Keratinocyte (primary cell): ENCODE measurements at places on chromosomes 2 and 18.

DNA sequence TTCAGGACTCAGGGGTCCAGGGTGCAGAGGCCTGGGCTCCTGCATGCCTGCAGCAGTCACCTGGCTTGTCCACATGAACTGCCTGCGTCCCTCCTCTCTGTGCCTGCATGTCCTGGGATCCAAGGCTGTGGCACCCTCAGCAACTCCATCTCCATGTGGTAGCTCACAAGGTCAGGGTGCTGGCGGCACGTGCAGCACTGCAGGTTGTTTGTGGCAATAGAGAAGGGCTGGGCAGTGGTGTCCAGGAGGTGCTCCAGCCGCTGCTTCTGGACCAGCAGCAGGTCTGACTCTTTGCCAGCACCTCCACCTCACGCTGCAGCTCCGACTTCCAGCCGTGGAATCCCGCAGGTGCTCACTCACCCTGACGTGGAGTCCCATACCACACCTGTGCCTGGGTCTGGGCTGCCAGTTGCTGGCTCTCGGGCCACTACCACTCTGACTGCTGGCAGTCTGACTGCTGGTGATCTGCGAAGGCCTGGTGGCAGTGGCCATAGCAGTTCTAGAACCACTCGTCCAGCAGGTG is 28.8 kb upstream of the IMP4 start:
- no peak overlapping the region for H3K27ac ChIP-seq
- H3K4me3 ChIP-seq: no peak overlapping the region
- no peaks in the 10 kb centered on the region for H3K4me1 ChIP-seq
- no peak for DNase-seq

- no peaks in the 10 kb centered on the region for H3K36me3 ChIP-seq
- H3K4me1 ChIP-seq: no peaks in the 10 kb centered on the region
- no peak overlapping the region for H3K27ac ChIP-seq
- H3K4me3 ChIP-seq: no peak overlapping the region
- DNase-seq: no peak
Observed at GRCh38 chr2:192314800-192315481, 120.2 kb upstream of the TMEFF2 start.

- H3K27ac ChIP-seq: no peak overlapping the region
- no peaks in the 10 kb centered on the region for H3K36me3 ChIP-seq
- no peaks in the 10 kb centered on the region for H3K4me1 ChIP-seq
- peaks cover 94% of the 10 kb centered on the region for H3K27me3 ChIP-seq
- H3K4me3 ChIP-seq: no peak overlapping the region
Observed at GRCh38 chr2:176124110-176124946, 1.8 kb downstream of the HOXD9 start.

DNA sequence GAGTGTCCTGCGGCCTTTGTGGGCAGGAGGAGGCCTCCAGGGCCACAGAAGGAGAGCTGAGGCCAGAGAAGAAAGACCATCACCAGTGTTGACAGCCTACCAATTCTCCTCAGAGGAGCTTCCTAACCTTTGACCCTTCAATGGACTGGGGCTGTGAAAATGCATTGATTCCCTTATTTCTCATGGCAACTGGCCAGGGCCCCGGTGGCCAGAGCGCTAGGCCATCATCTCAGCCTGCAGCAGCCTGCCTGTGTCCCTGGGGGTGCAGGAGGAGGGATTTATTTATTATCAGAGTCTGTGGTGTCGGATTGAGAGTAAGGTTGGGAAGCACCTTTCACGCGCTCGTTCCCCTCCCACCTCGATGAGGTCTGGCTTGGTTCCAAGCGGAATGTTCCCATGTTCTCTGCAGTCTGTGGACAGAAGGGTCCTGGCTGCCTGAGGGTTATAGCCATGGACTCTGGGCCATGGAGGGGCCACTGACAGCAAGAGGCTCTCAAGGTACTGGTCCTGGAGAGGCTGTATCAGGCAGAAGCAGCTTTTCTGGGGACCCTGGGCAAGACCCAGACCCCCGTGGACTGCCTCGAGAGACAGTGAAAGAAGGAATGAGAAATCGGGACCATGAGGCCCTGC is 53.8 kb downstream of the CYP27C1 start:
- H3K36me3 ChIP-seq: no peaks in the 10 kb centered on the region
- DNase-seq: no peak
- H3K4me1 ChIP-seq: no peaks in the 10 kb centered on the region
- no peak overlapping the region for H3K27ac ChIP-seq

- no peak overlapping the region for H3K27ac ChIP-seq
- no peaks in the 10 kb centered on the region for H3K4me1 ChIP-seq
- no peak overlapping the region for H3K4me3 ChIP-seq
- no peak for DNase-seq
Observed at GRCh38 chr18:76668546-76668945, 153.8 kb upstream of the ZNF236 start.

- H3K4me3 ChIP-seq: no peak overlapping the region
- no peak for DNase-seq
- H3K27ac ChIP-seq: no peak overlapping the region
- no peaks in the 10 kb centered on the region for H3K27me3 ChIP-seq
Observed at GRCh38 chr2:61334466-61334865, 136.4 kb downstream of the USP34 start.

- no peak for DNase-seq
- peaks cover 16% of the 10 kb centered on the region for H3K4me1 ChIP-seq
- no peak overlapping the region for H3K4me3 ChIP-seq
- H3K36me3 ChIP-seq: no peaks in the 10 kb centered on the region
Observed at GRCh38 chr18:61545281-61546245, 212.3 kb downstream of the CDH20 start.

DNA sequence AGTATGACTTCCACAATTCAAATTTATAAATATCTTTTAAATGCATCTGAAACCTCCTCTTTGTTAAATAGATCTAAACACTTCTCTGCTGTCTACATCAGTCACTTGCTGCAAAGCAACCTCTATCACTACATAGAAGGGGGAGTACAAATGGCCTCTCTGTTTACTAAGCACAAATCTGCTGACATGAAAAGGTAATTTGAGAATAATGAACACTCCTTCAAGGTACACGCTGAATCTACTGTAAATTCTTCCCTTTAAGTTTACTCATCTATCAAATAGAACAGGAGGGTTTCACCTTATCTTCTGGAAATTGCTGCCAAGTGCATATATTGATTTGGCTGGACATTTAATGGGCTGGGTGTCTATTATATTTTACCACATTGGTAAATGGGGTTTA is 879.6 kb downstream of the SUCLG1 start:
- DNase-seq: no peak
- no peak overlapping the region for H3K27ac ChIP-seq
- no peaks in the 10 kb centered on the region for H3K27me3 ChIP-seq
- H3K4me3 ChIP-seq: no peak overlapping the region

GRCh38 chr2:231088754-231089153 is 32.1 kb downstream of the PSMD1 start:
- no peak for DNase-seq
- H3K27me3 ChIP-seq: no peaks in the 10 kb centered on the region
- H3K4me1 ChIP-seq: no peaks in the 10 kb centered on the region
- no peak overlapping the region for H3K27ac ChIP-seq
- H3K4me3 ChIP-seq: no peak overlapping the region

DNA sequence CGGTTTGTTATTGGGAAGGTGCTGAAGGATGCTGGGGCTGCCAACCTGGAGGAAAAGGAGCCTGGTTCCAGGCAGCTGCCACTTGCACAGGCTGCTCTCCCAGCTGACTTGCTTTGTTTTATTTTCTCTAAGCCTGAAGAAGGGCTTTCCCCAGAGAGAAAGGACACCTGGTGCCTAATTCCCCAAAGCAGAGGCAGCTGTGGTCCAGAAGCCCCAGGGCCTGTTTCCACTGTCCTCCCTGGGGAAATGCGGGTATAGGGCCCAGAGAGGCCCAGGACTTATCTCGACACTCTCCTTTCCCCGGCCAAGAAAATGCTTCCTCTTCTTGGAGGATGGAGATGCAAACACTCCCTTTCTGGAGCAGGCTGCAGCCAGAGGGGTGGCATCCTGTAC is 30.1 kb downstream of the INO80C start:
- no peak overlapping the region for H3K27ac ChIP-seq
- peaks cover 7% of the 10 kb centered on the region for H3K4me1 ChIP-seq
- H3K36me3 ChIP-seq: peaks cover 36% of the 10 kb centered on the region
- no peaks in the 10 kb centered on the region for H3K27me3 ChIP-seq
- DNase-seq: no peak

DNA sequence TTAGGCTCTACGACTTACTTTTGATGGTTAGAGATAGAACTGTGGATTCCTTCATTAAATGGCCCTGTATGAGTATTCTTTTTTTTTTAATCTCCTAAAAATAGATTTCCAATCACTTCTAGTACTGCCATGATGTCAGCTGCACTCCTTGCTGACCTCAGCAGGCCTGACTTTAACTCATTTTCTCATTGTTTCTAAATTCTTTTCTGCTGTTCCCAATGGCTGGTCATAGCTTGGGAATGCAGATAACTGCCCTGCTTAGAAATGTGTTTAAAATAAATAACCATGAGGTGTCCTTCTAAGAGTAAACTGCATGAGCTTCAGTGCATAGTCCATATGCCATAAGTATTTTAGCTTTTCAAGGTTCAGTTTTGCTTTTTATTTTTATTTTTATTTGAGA is 15.7 kb downstream of the CCDC85A start:
- H3K4me3 ChIP-seq: no peak overlapping the region
- H3K27me3 ChIP-seq: no peaks in the 10 kb centered on the region
- no peak overlapping the region for H3K27ac ChIP-seq
- no peaks in the 10 kb centered on the region for H3K4me1 ChIP-seq
- H3K36me3 ChIP-seq: no peaks in the 10 kb centered on the region

DNA sequence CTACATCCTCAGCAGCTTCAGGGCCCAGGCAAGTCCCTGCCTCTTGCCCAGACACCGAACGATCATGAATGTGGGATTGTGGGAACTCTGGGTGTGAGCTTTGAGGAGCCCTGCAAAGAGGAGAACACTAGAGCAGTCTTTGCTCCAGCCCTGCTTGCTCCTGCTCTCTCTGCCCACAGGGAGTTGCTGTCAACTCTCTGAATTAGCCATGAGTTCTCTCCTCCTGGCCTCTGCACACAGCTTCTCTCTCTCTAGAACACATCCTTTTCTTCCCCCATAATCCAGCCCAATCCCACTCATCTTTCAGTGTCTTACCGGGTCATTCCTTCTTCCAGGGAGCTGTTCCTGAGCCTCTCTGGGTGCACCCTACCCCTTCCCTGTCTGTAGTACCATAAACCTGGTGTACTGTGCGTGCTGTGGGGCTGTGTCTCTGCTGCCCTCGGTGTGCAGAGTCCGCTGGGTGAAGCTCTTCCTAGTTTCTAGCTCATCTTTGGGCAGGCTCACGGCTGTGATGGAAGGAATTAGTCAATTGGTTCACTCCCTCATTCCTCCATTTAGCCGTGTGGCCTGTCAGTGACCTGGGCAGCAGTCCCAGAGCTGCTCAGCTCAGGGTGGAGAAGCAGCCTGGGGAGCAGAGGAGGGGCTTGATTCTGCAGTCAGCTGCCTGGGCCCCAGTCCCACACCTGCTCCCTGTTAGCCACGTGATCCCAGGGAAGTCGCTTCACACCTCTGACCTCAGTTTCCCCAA is 132.9 kb upstream of the HDAC4 start:
- no peaks in the 10 kb centered on the region for H3K4me1 ChIP-seq
- no peak overlapping the region for H3K4me3 ChIP-seq
- H3K27me3 ChIP-seq: no peaks in the 10 kb centered on the region
- DNase-seq: no peak

DNA sequence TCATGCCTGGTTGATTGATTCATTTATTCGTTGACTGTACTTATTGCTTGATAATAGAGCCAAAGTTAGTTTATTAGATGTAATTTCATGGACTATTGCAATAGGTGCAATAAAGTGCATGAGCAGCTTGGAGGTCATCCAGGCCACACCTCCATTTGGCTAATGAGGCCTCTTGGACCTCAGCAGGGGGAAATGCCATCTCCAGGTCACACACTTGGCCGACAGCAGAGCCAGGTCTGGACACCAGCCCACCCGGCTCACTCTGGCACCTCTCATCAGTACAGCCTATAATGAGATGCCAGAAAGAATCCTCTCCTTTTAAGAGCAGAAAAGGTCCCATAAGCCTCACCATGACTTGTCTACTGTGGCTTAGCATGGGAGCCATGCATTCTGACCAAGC is 71.2 kb upstream of the AFF3 start:
- H3K4me3 ChIP-seq: no peak overlapping the region
- DNase-seq: no peak
- H3K27me3 ChIP-seq: no peaks in the 10 kb centered on the region
- no peaks in the 10 kb centered on the region for H3K36me3 ChIP-seq
- H3K27ac ChIP-seq: no peak overlapping the region

DNA sequence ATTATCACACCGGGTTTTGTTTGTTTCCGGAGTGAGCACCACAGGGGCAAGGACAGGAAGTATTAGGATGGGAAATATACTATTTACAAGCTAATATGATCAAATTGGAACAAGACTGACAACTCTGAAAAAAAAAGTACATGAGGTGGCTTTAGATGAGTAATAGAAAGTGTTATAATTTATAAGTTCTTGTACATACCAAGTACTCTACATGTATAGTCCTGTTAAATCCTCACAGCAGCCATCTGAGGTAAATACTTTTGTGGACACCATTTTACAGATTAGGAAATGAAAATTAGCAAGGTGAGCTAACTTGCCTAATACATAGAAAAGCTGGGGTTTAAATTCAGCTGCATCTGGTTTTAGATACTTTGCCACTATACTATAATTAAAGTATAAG is 11.2 kb downstream of the FAP start:
- H3K4me1 ChIP-seq: peaks cover 23% of the 10 kb centered on the region
- peak overlapping the region; percentile 51 for H3K27ac ChIP-seq
- H3K36me3 ChIP-seq: peaks cover 4% of the 10 kb centered on the region
- H3K4me3 ChIP-seq: no peak overlapping the region

DNA sequence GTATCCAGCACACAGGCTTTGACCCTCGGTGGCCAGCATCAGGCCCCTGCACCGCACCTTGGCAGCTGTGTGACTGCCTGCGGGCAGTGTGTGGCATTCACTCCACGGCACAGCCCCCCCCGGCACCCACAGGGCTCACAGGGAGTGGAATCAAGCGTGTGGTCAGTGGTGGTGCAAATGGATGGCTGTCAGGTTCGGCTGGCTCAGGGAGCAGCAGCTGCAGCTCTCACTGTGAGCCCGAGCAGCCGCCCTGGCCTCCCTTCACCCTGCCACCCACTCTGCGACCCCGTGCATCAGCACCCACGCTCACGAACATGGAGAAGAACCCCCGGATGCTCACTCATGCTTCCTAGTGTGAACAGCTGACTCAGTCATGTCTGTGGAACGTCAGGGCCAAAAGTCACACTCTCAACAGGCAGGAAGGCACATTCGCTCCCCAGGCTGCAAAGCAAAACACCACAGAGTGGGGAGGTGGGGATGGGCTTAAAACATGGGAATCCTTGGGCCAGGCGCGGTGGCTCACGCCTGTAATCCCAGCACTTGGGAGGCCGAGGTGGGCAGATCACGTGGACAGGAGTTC is 41.5 kb upstream of the GPC1 start:
- no peaks in the 10 kb centered on the region for H3K4me1 ChIP-seq
- no peaks in the 10 kb centered on the region for H3K36me3 ChIP-seq
- no peak for DNase-seq
- no peak overlapping the region for H3K4me3 ChIP-seq
- no peak overlapping the region for H3K27ac ChIP-seq

DNA sequence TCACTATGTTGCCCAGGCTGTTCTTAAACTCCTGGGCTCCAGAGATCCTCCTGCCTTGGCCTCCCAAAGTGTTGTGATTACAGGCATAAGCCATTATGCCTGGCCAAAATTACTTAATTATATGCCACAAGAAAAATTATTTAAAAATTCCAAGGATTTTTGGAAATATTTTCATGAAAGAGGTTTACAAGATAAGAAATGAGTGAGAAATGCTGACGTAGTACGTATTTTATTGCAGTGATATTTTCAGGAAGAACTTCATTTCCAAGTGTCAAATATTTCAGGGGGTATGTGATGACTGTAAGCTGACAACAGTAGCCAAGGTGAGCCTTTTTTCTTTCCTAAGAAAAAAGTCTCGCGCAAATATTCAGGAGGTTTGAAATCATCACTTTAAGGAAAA is 20.8 kb downstream of the NIF3L1 start:
- no peaks in the 10 kb centered on the region for H3K4me1 ChIP-seq
- no peak overlapping the region for H3K27ac ChIP-seq
- no peak overlapping the region for H3K4me3 ChIP-seq
- peaks cover 25% of the 10 kb centered on the region for H3K36me3 ChIP-seq
- no peak for DNase-seq
